GM23248 (cell line): ENCODE measurements at places on chromosomes 5 and 9. TPM values are rescaled to one million over a fixed set of nuclear protein-coding genes. Genes with fewer than 3 reads are reported as not detected.

DNA sequence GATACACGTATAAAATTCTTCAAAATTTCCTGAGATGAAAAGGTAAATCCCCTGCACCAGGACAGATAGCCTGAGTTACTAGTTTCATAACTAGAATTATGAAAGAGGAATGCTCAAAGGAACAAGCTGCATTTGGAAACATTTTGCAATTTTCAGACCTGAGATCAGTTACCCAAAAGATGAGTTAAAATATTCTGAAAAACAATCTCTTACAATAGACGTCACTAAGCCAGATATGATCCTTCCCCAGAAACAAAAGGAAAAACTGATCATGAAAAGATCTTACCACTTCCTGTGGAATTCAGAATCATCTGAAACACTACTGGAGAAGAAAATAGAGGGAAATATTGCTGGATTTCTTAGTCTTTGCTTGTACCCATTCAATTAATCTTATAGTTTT lies 204.7 kb downstream of the ARRDC3 start:
- DNase-seq: peak; percentile 66

DNA sequence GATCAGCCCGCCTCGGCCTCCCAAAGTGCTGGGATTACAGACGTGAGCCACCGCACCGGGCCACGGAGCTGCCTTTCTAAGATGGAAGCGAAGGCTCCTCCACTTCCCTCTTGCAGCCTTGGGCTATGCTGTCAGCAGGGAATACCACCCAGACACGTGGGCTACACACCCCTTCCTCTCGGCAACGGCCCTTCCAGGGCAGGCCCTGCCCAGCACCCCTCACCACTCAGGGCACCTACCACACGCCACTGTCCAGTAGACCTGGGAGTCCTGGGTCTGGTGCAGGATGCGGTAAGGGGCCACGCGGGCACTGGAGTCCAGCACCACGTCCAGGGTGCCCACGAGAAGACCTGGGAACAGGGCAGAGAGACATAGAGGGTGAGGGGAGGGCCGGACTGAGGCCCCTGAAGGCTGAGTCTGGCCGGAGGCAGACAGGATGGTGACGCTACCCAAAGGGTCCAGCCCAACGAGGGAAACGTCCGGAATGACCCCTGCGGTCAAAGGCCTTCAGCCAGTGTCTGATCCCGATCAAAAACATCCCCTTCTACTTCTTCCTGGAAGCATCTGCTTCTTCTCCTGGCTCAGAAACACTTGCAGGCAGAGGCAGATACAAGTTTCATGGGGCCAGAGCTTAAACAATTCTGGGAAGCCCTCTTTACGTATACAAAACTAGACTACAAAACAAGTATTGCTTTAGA lies 3.1 kb downstream of the TBC1D9B start:
- no peak for DNase-seq

- no peak for DNase-seq
These were observed 99.1 kb downstream of the ZNF622 start for GRCh38 chr5:16366491-16366890.

DNA sequence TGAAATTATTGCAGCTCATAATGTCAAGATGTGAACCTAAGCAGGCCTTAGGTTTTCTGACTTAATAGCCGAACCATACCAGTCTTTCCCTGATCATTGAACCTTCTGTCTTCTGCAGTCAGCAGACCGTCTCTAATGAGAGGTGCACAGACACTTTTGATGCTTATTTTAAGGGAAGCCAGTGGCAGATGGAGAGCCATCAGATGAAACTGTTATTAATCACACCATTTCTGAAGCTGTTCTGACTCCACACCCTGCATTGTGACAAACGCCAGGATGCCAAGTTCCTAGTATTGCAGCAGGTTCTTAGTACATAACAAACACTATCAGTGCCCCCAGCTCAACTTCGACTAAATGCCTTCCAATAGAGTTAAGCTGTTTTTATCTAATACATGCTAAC lies 43.0 kb downstream of the PIK3R1 start:
- no peak for DNase-seq

DNA sequence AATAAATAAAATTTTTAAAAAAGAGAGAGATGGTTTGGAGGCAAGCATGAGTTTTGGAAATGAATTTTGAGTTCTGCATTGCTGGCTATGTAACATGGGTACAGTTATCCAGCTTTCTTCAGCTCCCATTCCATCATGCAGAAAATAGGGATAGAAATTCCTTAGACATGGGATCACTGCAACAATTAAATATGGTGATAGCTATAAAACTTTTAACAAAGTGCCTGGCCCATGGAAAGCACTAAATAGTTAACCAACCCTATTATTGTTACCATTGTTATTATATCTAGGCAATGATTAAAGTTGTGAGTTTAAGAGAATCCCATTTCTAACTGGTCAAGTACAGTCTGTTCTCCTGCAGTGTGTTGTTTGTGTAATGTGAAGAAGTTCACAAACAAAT lies 115.4 kb upstream of the GAS1 start:
- DNase-seq: peak; percentile 20

- peak; percentile 47 for DNase-seq
These were observed 219.5 kb downstream of the PCSK5 start for GRCh38 chr9:76109953-76110352.

- peak; percentile 60 for DNase-seq
These were observed 14.2 kb downstream of the LOX start for GRCh38 chr5:122063836-122064235.

- no peak for DNase-seq
These were observed 160.1 kb downstream of the DOCK8 start for GRCh38 chr9:374736-375135.

DNA sequence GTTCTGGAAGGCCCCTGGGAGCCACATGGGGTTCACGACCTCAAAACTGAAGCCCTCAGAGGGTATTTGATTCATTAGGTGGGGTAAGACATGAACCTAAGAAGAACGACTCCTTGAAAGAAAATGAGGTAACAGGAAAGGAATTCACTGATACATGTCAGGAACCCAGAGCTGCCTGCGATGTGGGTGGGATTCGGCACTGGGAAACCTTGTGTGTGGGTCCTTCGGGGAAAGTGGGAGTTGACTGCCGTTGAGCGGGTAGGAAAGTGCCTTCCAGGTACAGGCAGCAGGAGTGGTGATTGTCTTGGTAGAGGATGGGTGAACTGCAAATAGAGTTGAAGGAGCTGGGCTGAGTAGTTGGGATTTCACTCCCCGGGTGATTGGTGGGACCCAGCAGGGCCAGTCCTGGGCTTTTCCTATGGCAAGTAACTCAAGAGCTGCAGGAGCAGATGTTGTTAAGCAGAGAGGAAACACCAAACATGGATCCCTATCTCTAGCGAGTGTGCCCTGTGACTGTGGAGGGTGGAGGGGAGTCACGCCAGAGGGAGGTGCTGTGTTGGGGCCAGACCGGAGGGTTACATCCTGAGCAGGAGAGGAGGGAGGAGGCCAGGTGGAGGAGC lies 30.8 kb downstream of the ANKRD33B start:
- no peak for DNase-seq

- DNase-seq: peak; percentile 38
These were observed 21.7 kb downstream of the SLC6A18 start for GRCh38 chr5:1246711-1247431.

GRCh38 chr5:41878643-41879478 lies 8.6 kb upstream of the OXCT1 start:
- no peak for DNase-seq

DNA sequence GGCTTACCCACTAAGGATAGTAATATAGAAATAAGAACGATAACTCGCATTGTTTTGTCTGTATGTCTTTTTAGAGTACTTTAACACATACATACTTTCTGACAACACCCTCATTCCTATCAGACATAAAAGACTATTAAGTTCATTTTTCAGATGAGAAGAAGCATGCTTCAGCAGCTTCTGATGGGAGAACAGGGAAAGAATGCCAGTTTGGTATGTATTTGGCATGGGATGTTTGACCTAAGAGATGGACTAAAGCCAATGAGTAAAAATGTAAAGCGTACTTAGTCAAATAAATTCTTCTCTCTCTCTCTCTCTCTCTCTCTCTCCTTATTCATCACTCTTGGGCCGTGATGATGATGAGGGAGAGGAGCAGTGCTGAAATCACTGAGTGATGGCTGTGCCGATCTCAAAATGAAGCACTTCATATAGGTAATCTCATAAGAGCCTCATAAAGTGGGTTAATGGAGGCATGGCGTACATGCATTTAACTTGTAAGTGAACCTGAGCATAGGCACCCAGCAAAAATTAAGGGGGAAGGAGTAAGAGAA lies 71.5 kb downstream of the SLIT3 start:
- no peak for DNase-seq

DNA sequence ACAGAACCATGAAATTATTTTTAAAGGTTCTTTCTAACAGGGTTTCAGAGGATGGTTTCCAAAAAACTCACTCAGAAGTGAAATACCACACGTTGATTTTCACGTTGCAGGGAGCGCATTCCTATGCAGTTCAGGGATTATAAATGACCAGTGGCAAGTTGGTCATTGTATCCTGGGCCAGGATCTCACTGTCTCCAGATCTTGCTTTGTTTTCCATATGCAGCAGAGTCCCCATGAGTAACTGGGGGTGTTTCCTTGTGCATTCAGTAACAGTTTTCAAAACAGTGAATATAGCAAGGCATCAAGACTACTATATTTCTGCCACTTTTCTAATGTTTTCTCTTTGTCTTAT lies 1064.9 kb upstream of the DMAC1 start:
- DNase-seq: no peak

GRCh38 chr5:553874-554273 lies 29.6 kb upstream of the SLC9A3 start:
- DNase-seq: peak; percentile 14

- no peak for DNase-seq
These were observed 51.5 kb downstream of the PCSK1 start for GRCh38 chr5:96381526-96381925.

DNA sequence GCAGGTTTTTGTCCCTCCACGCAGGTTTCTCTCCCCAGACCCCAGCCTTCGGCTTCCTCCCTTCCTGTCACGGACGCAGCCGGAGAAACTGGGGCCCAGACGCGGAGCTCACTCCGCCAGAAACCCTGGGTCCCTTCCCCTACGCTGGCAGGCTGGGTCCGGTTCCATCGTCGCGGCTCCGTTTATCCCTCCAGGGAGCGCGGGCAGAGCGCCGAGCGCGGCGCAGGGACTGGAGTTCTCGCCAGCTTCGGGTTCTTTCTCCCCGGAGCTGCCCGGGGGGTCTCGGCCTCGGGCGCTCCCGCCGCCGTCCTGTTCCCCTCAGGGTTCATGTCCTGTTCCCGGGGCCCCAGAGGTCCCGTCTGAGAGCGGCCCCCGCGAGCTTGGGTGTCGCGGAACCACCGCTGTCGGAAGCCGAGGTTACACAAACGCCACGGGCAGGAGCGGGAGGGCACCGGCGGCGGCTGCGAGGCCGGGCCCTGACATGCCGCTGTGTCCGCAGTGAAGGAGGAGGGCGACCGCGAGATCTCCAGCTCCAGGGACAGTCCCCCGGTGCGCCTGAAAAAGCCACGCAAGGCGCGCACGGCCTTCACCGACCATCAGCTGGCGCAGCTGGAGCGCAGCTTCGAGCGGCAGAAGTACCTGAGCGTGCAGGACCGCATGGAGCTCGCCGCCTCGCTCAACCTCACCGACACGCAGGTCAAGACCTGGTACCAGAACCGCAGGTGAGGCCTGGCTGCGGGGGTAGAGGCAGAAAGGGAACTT lies 4.6 kb downstream of the BARHL1 start:
- DNase-seq: no peak

GRCh38 chr5:73222173-73222572 lies 49.2 kb downstream of the TMEM174 start:
- DNase-seq: no peak

GRCh38 chr9:137077758-137078693 lies 709 bp downstream of the UAP1L1 start:
- peak; percentile 27 for DNase-seq

GRCh38 chr9:128419061-128419925 lies 1.4 kb upstream of the CERCAM start:
- peak; percentile 67 for DNase-seq

- DNase-seq: peak; percentile 78
These were observed 14.7 kb upstream of the CXXC5 start for GRCh38 chr5:139633295-139634027.

DNA sequence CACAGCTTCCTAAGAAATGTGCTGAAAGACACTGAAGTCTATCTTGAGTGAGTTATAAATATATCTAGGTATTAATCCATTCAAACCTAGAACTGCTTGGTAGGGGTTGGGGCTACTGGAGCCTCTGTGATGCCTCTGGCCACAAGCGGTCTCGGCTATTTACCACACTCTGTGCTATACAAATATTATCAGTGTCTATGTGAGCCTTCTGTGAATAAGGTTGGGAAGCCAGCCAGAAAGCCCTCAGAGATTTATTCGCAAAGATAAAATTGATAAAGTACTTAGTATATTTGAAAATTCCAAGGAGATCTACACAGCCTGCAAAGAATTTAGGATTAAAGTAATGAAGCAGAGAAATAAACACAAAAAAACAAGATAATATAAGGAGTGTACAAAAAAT lies 41.4 kb downstream of the LIFR start:
- no peak for DNase-seq

- no peak for DNase-seq
These were observed 16.8 kb upstream of the FAM174A start for GRCh38 chr5:100518377-100518776.

DNA sequence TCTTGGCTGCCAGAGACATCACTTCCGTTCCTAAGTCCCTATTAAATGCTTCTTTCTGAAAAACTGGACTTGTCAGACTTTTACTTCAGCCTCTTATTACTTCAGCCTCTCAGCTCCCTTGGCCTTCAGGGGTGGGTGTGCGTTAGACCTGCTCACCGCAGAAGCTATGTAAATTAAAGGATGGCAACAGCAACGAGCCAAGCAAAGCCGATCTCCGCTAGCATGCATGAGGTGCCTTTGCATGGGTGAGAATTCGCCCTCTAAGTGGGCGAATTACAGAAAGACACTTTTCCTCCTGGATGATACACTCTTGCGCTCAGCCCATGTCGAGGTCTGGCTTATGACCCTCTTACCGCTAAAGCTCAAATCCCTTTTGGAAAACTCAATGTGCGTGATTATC lies 10.9 kb upstream of the IL3 start:
- DNase-seq: no peak

DNA sequence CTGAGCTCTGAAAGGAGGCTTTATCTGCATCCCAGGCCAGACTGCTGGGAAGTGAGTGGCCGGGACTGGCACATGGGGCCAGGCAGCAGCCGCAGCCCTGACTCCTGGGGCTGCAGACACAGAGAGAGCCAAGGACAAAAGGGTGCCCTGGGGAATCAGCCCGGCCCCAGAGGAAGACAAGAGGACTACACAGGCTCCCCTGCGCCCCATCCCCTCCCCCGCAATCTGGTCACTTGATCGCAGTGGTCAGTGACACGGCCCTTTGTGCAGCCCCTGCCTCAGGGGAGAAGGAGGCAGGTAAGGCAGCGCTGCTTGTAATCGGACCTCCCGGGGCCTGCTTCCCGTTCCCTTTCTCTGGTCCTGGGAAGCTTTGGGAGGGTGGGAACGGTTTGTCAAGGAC lies 55.5 kb upstream of the FUBP3 start:
- no peak for DNase-seq

- peak; percentile 9 for DNase-seq
These were observed 6.5 kb upstream of the GGTA1 start for GRCh38 chr9:121505903-121506735.

The TRIM32 gene
- 38.2 and 41.9 TPM in 2 replicates for total RNA-seq

The SPATA31C1 gene
- total RNA-seq: not detected in 2 replicates

The CA9 gene
- 3.4 and 4.3 TPM in 2 replicates for total RNA-seq

The SLC22A5 gene
- 1.9 and 3.0 TPM in 2 replicates for total RNA-seq

The ZFP2 gene
- total RNA-seq: 1.8 and 2.5 TPM in 2 replicates

The NMRK1 gene
- total RNA-seq: 14.4 and 16.6 TPM in 2 replicates

The LCP2 gene
- not detected in 2 replicates for total RNA-seq

The OR1N1 gene
- total RNA-seq: not detected in 2 replicates

The OMD gene
- 0.11 TPM in 1 of 2 replicates, not detected in the other for total RNA-seq

The PRDM9 gene
- not detected in 2 replicates for total RNA-seq

The GRM6 gene
- total RNA-seq: not detected in 2 replicates

The MARVELD2 gene
- 2.8 and 5.5 TPM in 2 replicates for total RNA-seq

The CXCL14 gene
- total RNA-seq: 1.3 TPM in 1 of 2 replicates, not detected in the other

The CBY3 gene
- not detected in 2 replicates for total RNA-seq

The EQTN gene
- not detected in 2 replicates for total RNA-seq
